ENCODE measurements at places on chromosomes 5 and 9.

GRCh38 chr9:128008171-128008570 is 27.4 kb upstream of the EEIG1 start:
- no peak for DNase-seq

DNA sequence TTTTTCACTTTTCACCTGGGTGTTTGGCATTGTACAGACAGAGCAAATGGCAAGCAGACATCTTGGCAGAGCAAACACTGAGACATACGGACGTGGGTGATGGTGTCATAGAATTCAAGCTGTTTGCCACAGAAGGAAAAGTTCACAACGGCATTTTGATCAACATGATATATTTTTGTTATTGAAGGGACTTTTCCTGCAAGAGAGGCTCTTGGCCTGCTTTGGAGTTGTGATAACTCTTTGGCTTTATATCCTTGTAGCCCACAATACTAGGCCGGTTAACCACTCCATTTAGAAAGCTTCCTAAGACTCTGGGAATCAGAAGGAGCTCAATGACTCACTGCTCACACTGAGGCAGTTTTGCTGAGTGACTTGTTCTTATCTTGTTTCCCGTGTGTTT is 1038.3 kb downstream of the TLE1 start:
- no peak for DNase-seq

GRCh38 chr9:89447416-89447815 is 50.5 kb downstream of the SEMA4D start:
- no peak for DNase-seq

- DNase-seq, result no peak
These were observed 8.7 kb downstream of the TAS2R1 start for GRCh38 chr5:9621379-9621903.

- no peak for DNase-seq
These were observed 17.0 kb downstream of the WNK2 start for GRCh38 chr9:93200989-93201334.

DNA sequence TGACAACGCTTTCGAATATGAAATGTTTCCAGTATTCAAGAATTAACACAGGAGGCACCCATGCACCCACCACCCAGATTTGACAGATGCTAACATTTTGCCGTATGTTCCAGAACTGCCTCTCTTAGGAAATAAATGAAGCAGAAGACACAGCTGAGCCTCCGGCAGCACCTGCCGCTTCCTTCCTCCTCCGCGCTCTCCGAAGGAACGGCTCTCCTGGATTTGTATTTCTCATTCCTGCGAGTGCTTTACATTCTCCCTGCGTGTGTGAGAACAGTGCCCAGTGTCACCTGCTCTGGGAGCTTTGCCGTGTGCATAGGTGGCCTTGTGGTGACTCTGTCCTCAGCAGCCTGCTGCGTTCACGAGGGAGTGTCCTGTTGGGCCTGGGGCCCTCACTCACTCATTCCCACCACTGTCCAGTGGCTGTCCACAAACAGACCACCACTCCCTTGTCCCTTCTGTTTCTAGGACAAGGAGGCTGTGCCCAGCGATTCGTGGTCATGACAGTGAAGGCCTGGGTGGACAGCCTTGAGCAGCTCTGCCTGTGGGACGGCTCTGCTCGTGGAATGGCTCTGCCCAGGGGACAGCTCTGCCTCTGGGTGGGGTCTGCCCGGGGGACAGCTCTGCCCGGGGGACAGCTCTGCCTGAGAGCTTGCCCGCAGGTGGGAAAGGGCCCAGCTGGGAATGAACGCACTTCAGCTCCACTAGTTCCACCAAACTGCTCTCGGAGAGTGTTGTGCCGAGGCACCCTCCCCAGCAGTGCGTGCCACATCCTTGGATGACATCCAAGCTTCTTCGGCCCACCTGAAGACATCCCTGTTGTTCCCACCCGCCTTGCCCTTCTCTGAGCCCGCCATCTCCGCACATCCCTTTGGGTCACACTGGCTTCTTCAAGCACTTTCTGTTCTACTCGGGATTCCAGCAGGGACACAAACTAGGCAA is 170.5 kb upstream of the PPP1R26 start:
- DNase-seq, result no peak

GRCh38 chr5:11038772-11039171 is 277.7 kb upstream of the DAP start:
- DNase-seq, result no peak

GRCh38 chr5:135451581-135452320 is 400 bp downstream of the TIFAB start:
- no peak for DNase-seq

- DNase-seq, result no peak
These were observed 71.4 kb downstream of the OTULIN start for GRCh38 chr5:14735944-14736343.

GRCh38 chr5:67686746-67687145 is 490.1 kb upstream of the CD180 start:
- DNase-seq, result no peak

DNA sequence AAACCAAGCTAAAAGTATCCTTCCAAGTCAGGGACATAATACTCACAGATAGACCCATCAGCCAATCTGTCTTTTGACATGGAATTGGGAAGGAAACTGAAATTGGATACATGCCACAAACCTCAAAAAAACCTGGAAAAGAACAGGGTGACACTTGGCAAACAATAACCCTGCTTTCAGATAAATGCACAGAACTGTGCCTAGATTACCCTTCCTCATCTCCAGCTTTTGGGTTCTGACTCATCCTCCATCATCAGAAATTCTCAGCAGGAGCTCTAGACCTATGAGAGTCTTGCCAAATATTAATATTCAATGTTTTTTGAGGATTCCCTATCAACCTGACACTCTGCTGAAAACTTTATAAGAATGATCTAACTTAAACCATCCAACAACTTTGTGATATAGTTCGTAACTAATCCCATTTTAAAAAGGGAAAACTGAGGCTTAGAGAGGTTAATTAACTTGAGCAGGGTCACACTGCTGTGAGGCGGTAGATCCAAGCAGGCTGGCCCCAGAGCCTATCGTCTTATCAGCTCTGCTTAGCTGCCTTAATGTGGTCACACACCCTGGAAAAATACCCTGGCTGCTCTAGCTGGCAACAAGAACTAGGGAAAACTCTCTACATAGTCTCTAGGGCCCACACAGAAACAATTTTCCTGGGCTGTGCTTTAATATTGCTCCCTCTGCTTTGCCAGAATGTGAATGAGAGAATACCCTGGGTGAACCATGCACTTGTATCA is 157.0 kb upstream of the TRPC7 start:
- no peak for DNase-seq

GRCh38 chr5:172911976-172912375 is 47.2 kb upstream of the RPL26L1 start:
- DNase-seq, result no peak

DNA sequence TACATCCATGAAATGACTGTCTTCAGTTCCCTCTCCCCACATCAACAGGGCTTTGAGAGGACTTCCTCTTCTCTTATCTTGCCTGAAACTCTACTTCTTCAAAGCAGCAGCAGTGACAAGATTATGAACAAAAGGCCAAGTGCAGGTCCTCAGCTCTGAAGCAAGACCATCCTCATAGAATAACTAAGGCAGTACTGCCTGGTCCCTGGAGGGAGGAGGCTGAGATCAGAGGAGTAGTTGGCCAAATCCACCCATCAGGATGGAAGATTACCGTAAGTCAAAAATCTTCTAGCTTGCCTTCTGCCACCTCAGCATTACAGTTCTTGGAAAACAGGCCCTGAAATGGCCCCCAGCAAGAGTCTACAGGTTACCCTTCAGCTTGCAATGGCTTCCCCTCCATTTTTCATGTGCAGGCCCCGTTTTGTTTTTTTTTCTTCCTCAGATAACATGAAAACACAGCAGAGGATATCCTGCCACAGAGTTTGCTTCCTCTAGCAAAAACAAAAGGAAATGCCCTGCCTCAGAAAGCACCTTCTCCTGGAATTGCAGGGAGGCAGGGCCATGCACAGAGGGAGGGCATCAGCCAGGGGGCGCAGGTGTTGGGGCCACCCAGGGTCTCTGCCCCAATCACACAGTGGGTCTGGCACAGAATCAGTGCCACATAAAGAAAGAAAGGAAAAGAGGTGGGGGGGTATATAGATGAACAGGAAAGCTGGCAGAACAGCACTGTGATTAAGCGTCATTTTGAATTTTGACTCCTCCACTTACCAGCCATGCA is 40.0 kb downstream of the KLHL3 start:
- no peak for DNase-seq

- DNase-seq, result no peak
These were observed 128.7 kb upstream of the SEMA6A start for GRCh38 chr5:116703328-116703727.

DNA sequence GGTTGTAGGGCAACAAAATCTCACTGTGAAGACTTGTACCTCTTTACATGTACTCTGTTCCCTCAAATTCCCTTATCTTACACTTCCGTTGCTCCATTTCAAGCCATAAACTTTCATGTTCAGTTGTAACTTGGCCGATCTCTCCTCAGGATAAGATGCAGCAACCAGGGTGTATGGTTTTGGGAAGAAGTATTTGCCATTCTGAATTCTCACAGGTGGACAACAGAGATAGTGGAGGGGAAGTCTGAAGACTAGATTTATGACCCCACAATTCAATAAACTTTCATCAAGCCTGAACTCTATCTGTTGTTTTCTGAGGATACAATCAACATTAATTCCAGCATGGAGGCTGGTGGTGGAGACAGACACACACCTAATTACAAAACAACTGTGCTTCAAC is 27.5 kb downstream of the GOLGA1 start:
- no peak for DNase-seq

DNA sequence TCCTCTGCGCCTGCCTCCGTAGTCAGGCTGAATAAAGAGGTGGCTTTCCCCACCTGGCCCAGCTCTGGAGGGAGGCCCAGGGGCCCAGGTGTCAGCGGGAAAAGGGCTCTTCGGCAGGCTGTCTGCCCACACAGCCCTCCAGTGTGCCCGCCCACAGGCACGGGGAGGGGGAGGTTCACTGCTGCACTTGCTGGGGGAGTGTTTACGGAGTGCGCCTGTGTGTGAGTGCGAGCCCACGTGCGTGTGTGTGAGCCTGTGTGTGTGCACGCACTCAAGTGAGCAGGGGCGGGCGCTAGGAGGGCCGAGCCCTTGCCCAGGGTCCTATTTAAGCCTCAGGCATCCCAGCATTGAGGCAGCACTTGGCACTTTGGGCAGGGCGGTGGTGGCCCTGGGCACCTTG is 10.9 kb downstream of the DNLZ start:
- no peak for DNase-seq
